Gastroesophageal sphincter (tissue), 4 donors: ENCODE measurements at places on chromosomes 6 and 20. TPM values are rescaled to one million over a fixed set of nuclear protein-coding genes. Genes with fewer than 3 reads are reported as not detected.

GRCh38 chr20:49724408-49725223, 10.9 kb upstream of the B4GALT5 start:
- ATAC-seq: peak; percentile 93

DNA sequence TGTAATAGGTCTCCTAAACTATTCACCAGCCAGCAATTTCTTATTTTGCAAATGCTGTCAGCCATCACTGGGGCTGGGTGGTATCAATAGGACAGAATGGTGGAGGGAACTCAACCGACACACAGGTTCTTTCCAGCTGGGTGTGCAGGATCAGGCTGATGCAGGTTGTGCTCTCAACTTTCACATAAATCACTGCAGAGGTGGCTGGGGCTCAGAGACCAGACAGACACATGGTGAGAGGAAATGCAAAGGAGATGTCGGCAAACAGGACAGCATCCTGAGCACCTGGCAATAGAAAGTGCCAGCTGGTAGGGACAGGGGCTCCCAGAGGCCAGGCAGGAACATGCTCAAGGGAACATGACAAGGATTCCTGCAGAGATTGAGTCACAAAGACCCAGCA, 254.9 kb downstream of the SOD2 start:
- no peak for ATAC-seq

DNA sequence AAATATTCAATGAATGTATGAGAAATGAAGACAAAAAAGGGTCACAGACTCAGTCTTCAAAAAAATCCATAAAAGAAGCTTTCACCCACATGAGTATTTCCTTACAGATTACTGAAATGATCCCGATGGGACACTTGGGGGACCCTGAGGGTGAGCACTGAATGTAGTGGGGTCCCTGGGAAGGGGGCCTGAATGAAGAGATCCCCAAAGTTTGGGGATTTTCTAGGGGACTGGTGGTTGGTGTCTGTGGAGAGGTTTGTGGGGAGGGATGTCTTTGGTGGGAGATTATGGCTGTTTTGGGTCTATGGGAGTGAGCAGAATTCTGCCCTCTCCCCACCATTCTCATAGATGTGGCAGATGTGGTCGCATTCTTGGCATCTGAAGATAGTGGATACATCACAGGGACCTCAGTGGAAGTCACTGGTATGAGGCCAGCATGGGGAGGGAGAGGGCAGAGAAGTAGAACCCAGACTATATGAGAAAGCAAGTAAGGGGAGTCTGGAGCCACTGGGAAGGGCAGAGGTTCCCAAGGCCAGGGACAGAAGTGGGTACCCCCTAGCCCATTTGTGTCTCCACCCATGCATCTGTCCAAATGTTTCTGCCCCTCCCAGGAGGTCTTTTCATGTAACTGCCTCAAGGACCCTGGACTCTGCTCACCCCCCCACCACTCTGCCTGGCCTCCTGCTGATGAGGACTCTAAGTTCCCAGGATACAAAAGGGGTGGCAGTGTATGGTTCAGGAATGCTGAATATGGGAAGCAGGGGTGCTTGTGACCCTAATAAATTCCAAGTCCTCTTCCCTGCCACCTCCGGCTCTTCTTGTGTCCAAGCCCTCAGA, 1.8 kb downstream of the HSD17B8 start:
- no peak for ATAC-seq

MYLIP gene
- total RNA-seq: 131 TPM

DNA sequence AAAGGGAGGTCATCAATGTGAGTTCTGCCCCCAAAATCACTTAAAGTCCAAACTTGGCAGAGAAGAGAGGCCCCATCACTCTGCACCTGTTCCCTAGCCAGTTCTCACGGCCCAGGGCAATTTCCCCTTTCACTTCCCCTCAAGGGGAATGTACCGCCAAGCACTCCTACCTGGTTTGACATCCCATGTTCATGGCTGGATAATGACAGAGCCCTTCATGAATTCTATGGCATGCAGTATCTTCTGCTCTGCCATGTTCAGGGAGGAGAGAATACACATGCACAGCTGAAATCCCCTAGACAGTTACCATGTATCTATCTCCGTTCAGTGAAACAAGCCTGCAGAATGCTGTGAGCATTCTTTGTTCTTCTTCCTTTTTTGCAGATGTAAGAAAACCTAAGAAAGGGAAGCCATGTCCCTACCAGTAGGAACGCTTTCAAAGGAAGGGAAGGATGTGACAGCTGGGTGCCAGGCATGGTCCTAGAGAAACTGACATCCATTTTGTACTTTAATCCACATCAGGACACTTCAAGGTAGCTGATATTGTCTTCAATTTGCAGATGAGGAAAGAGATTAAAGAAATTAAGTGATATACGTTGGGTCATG, 79.8 kb upstream of the ARID1B start:
- no peak for ATAC-seq

DNA sequence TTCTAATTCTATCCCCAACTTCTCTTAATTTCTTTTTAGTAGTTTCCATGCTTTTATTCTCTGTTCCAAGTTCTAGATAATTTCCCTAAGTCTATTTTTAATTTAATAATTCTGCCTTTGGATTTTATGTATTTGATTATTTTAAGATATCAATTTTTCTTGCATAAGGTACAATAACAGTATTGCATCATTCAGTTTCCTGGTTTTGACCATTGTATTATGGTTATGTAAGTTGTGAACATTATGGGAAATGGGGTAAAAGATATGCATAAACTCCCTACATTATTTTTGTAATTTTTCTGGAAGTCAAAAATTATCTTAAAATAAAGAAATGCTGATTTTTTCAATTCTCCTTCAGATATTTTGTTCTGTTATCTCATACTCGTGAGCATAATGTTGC, 21.1 kb upstream of the CENPW start:
- no peak for ATAC-seq

DNA sequence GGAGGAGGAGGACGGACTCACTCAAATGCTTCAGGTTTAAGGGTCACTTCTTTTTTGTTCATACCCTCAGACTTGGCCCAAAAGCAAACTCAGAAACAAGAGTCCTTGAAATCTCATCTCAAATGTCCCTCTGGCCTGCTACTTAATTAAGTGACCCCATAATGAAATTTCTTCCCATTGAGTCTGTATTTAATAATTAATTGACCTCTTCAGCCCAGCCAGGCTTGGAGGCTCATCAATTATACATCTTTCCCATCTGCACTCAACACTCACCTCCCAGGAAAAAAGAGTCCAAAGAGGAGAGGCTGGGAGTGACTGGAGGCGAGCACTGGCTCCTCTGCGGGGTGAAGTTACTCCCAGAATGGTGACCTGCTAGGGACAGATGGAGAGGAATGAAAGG, 90.5 kb upstream of the EYA2 start:
- no peak for ATAC-seq

F13A1 gene
- 192 TPM for total RNA-seq

HMGN3 gene
- total RNA-seq: 72.4 TPM

CALHM4 gene
- total RNA-seq: not detected

DNA sequence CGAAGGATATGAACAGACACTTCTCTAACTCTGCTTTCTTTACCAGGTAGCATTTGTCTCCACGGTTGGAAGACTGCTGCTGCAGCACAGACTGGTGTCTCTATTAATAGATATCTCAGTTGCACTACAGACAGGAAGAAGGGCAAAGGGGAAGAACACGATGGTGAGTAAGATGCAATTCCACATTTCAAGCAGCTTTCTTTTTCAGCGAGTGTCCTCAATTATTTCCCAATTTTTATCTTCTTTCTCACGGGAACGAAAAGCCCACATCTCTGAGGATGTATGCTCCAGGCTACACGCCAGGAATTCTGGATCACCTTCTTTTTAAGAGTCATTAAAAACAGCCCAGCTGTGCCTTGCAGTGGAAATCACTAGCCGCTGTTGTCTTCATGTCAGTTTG, 311.6 kb upstream of the ECI2 start:
- no peak for ATAC-seq

GRCh38 chr6:42269553-42269952, 51.9 kb upstream of the MRPS10 start:
- no peak for ATAC-seq

DNA sequence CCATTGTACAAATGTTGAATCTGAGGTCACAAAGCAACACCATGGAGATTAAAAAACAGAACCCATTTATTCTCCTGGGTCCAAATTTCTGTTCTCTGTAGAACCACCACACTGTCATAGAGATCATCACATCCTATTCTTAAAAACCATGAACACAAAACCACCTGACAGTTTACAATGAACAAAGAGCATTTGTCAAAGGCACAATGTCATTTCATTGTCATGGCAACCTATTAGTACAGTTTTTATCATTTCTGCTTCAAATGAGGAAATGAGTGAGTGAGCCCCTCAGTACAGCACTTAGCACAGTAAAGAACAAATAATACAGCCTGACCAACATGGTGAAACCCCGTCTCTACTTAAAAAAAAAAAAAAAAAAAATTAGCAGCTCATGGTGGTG, 23.1 kb upstream of the LAMP5 start:
- ATAC-seq: no peak

SNAP25 gene
- 5.5 TPM for total RNA-seq
